ENCODE measurements at places on chromosomes 16 and 17. TPM values are rescaled to one million over a fixed set of nuclear protein-coding genes. Genes with fewer than 3 reads are reported as not detected.

The SLX1B gene
- 16.2 TPM for total RNA-seq

The DHX38 gene
- 27.5 TPM for total RNA-seq

GRCh38 chr17:9424071-9424640, 151.5 kb downstream of the STX8 start:
- no peak overlapping the region for H3K27ac ChIP-seq
- H3K4me1 ChIP-seq, result no peaks in the 10 kb centered on the region
- no peaks in the 10 kb centered on the region for H3K27me3 ChIP-seq

DNA sequence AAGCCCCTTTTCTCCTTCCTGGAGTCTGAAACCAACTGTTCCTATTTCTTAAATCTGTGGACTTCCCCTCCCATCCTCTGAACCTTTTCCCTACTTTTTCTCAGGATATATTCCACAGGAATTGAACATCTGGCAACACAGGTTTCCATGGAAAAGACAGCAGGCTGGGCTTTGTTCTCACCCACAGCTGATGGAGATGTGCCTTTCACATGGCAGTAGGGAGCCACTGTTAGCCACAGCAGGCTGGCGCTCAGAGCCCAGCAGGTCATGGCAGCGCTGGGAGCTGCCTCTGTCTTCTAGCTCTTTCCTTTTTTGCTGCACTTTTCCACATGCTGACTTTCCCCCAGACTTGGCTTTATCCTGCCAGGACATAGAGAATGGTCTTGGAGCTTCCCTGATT, 116.4 kb upstream of the NLRP1 start:
- DNase-seq, result no peak
- H3K27ac ChIP-seq, result no peak overlapping the region
- no peaks in the 10 kb centered on the region for H3K4me1 ChIP-seq
- no peaks in the 10 kb centered on the region for H3K36me3 ChIP-seq
- no peaks in the 10 kb centered on the region for H3K27me3 ChIP-seq

- H3K36me3 ChIP-seq, result no peaks in the 10 kb centered on the region
- H3K27ac ChIP-seq, result peak overlapping the region; percentile 35
- DNase-seq, result no peak
- H3K4me3 ChIP-seq, result no peak overlapping the region
- H3K27me3 ChIP-seq, result peaks cover 12% of the 10 kb centered on the region
These were observed 3.5 kb downstream of the TBX2 start for GRCh38 chr17:61402978-61403800.

DNA sequence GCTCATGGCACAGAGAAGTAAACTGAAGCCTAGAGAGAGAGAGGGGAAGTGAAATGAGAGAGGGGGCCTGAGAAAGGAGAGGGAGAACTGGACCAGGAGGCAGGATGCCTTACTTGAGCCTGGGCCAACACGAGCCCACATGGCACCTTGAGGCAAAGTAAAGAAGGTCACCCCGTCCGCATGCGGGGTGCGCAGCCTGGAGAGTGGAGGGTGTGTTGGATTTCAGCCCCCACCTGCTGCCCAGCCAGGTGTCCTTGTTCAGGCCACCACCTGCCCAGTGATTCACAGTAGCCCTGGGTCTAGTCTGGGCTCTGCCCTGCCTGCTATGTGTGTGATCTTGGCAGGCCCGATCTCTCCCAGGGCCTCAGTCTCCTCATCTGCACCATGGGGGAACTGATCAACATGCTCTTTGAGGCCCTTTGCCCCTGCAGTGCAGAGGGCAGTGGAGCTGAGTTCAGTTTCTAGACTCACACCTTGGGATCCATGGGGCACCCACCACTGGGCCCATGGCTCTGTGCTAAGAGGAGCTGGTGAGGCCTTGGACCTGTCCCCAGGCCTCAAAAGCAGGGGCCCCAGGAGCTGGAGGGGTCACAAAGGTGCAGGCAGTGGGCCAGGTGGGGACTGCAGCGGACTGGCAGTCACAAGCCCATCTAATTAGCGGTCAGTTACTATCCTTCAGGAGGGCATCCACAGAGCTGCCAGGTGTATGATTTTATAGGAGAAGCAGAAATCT, 9.8 kb upstream of the DRC7 start:
- H3K36me3 ChIP-seq, result no peaks in the 10 kb centered on the region
- no peak overlapping the region for H3K27ac ChIP-seq
- DNase-seq, result no peak
- H3K4me3 ChIP-seq, result no peak overlapping the region

DNA sequence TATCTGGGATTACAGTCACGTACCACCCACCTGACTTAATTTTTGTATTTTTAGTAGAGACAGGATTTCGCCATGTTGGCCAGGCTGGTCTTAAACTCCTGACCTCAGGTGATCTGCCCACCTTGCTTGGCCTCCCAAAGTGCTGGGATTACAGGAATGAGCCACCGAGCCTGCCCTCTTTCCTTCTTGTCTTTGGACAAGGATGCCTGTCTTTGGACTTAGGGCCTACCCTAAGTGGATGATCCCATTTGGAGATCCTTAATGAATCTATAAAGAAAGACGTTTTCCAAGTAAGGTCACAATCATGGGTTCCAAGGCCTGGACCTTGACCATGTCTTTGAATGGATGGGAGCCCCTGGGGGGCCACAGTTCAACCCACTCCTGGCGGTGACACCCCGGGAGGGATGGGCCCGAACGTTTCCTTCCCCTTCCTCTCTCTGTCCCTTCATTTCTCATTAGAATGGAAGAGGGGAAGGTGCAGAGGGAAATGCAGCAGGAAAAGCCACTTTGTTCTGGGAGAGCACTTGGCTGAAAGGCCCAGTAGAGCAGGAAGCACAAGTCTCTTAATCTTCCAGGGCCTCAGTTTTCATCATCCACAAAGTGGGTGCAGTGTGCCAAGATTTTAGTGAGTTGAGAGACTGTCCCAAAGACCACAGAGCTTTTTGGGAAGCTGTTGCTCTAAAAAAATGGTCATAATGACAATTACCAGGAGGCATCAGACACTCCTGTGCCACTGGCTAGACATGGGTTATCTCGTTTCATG, 353.3 kb downstream of the SEC14L1 start:
- H3K36me3 ChIP-seq, result peaks cover 47% of the 10 kb centered on the region
- no peak overlapping the region for H3K27ac ChIP-seq
- no peaks in the 10 kb centered on the region for H3K27me3 ChIP-seq

GRCh38 chr17:49901460-49902331, 53.8 kb upstream of the TAC4 start:
- H3K27me3 ChIP-seq, result peaks cover 7% of the 10 kb centered on the region
- no peak overlapping the region for H3K27ac ChIP-seq
- no peaks in the 10 kb centered on the region for H3K4me1 ChIP-seq
- no peaks in the 10 kb centered on the region for H3K36me3 ChIP-seq

The KRTAP4-3 gene
- not detected for total RNA-seq

The LRRC37B gene
- 5.9 TPM for total RNA-seq

The SOX8 gene
- total RNA-seq, result 0.17 TPM

DNA sequence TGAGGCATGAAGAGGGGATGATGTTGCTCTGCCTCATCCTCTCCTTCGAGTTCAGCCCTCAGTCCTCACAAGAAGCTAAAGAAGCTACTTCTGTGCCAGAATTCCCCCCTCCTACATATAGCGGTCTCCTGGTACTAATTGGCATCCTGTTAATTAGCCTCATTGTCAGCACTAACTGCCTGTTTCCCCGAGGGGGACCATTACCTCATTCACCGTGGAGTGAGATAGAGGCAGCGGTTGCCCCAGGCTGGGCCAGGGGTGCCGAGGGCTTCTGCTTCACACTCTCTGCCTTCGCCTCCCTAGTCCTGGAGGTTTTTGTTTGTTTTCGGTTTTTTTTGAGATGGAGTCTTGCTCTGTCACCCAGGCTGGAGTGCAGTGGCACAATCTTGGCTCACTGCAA, 5.7 kb upstream of the MINK1 start:
- H3K4me1 ChIP-seq, result peaks cover 3% of the 10 kb centered on the region
- no peak overlapping the region for H3K27ac ChIP-seq
- H3K36me3 ChIP-seq, result peaks cover 3% of the 10 kb centered on the region
- H3K4me3 ChIP-seq, result no peak overlapping the region
- no peaks in the 10 kb centered on the region for H3K27me3 ChIP-seq

- no peaks in the 10 kb centered on the region for H3K4me1 ChIP-seq
- DNase-seq, result no peak
- no peak overlapping the region for H3K4me3 ChIP-seq
- no peaks in the 10 kb centered on the region for H3K36me3 ChIP-seq
- H3K27ac ChIP-seq, result no peak overlapping the region
- H3K27me3 ChIP-seq, result no peaks in the 10 kb centered on the region
These were observed 12.7 kb downstream of the COX4I1 start for GRCh38 chr16:85812031-85812807.

GRCh38 chr16:88700636-88701482, 5.3 kb downstream of the RNF166 start:
- H3K27ac ChIP-seq, result peak overlapping the region; percentile 81
- peaks cover 15% of the 10 kb centered on the region for H3K36me3 ChIP-seq
- no peaks in the 10 kb centered on the region for H3K27me3 ChIP-seq
- H3K4me3 ChIP-seq, result no peak overlapping the region
- DNase-seq, result peak; percentile 61

The PNMT gene
- not detected for total RNA-seq

The C17orf75 gene
- 8.5 TPM for total RNA-seq

DNA sequence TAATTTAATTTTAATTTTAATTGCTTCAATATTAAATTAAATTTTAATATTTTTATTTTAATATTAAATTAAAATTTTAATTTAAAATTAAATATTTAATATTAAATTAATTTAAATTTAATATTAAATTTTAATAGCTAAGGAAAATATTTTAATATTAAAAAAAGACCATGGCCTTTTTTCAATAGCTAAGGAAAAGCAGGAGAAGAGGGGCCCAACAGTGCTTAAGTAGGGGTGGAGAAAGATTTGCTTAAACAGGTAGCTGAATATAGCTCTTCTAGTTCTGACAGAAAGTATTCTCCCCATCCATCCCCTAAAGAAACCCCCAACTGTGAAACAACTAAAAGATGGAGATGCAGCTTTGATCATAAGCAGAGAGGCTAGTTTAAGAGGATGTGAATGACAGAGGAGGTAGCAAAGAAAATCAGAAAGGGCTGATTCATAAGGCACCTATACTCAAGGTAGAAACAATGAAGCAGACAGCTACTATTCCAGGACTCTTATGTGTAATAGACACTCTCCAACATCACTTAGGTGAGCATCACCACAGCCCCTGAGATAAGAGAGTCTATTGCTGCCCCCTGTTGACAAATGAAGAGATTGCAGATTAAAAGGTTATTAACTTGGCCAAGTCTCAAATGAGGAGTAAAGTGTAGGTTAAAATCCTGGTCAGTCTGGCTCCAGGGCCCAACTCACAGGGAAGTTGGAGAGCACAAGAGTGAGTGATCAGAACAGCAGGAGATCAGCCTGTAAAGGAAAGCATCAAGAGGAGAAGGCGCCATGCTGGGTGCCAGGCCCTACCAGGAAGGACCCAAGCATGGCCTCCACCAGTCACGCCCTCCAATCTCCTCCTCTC, 7.8 kb upstream of the RNASEK start:
- no peaks in the 10 kb centered on the region for H3K4me1 ChIP-seq
- DNase-seq, result peak; percentile 34
- no peak overlapping the region for H3K27ac ChIP-seq
- H3K27me3 ChIP-seq, result no peaks in the 10 kb centered on the region

GRCh38 chr17:71628306-71628705, 492.5 kb upstream of the SOX9 start:
- H3K4me3 ChIP-seq, result no peak overlapping the region
- no peaks in the 10 kb centered on the region for H3K36me3 ChIP-seq
- no peak for DNase-seq

The CCDC78 gene
- total RNA-seq, result 0.08 TPM

The CLUH gene
- total RNA-seq, result 73.0 TPM

Data from liver (tissue), 10 donors.